ENCODE measurements at places on chromosomes 7 and 10.

DNA sequence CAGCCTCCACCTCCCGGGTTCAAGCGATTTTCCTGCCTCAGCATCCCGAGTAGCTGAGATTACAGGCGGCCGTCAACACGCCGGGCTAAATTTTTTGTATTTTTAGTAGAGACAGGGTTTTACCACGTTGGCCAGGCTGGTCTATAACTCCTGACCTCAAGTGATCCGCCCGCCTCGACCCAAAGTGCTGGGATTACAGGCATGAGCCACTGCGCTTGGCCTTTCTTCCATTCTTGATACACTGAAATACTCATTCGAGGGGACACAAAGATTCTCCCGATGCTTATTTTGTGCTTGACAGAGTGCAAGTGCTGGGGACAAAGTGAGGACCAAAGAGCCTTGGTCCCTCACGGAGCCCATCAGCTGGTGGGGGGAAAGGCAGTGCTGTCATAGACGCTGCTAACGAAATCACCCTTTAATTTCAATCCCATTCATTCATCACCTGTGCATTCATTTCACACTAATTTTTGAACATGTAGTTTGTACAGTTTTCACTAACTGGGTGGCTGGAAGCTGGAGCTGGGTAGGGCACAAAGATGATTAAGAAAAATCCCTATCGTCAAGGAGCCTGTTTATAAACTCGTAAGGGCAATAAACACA is 621 bp upstream of the FAM133B start:
- peak; percentile 18 for DNase-seq

DNA sequence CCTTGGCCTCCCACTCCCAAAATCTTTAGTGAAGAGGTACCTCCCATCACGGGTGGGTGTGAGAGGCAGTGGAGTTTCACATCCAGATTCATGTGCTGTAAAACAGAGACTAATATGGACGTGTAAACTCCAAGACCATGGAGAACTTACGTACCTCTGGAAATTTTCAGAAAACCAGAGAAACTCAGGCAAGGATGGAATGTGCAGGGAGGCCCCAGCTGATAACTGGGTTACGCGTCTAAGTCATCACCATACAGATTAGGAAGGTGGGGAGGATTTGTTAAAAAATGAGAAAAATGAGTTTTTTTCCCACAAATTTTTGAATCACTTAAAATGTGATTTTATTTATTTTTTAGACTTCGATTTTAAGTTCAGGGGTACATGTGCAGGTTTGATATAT is 16.3 kb upstream of the STN1 start:
- no peak for DNase-seq

- no peak for DNase-seq
Observed at GRCh38 chr7:36642010-36642409, 82.3 kb downstream of the AOAH start.

DNA sequence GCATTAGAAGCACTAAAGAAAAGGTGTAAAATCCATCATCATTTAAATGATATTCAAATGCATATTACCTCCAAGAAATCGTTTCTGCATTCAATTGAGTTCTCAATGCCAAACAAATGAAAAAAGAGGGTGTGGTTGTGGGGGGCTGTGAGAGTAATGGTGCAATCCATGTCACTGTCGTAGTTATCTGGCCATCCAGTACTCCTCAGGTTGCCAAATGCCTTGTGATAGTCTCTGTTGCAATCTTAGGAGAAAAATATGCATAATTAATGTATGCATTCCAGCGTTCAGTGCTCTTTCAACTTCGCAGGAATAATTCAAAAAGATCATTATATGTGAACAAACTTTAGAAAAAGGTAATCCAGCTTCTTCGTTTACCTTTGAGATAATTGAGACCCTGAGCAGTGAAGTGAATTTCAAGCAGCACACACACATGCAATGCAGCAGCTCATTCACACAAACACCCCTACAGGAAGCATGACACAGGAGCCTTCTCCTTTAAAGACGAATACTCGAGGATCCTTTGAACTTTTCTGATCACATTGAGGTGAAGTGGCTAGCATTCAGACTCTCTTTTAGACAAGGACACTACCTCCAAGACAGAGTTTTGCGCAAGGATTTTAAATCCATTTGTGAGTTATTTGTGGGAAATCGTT is 73.4 kb downstream of the OR13A1 start:
- no peak for DNase-seq

DNA sequence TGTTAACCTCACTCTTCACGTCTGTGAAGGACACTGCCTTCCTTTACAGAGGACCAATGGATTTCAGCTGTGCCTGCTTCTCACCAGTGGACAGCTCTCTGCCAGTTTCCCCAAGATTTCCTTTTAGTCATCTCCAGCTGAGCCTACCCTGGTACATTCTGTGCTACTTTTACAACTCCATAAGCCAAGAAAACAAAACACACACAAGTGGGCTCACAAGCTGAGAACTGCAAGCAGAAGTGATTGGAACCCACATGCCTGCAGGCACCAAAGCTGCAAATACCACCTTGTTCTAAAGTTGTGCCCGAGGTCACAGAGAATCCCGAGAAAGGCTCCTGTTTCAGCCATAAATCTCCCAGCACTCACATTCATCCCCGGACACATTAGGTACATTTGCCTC is 636.8 kb downstream of the PHTF2 start:
- DNase-seq, result peak; percentile 78

DNA sequence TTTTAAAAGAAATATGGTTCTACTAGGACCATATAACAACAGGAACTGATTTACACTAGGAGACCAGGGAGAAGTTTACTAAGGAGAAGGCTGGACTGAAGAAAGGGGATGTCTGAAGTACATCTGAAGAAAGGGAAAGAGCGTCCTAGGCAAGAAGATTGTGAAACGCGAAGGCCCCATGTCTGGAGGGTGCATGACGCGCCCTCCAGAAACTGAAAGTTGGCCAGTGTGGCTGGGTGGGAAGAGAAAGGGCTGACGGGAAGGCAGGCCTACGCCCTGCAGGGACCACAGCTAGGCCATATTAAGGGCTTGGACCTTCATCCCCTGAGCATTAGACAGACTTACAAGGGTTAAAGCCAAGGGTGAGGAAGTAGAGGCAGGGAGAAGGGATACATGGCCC is 158.0 kb downstream of the TRIL start:
- DNase-seq, result no peak

DNA sequence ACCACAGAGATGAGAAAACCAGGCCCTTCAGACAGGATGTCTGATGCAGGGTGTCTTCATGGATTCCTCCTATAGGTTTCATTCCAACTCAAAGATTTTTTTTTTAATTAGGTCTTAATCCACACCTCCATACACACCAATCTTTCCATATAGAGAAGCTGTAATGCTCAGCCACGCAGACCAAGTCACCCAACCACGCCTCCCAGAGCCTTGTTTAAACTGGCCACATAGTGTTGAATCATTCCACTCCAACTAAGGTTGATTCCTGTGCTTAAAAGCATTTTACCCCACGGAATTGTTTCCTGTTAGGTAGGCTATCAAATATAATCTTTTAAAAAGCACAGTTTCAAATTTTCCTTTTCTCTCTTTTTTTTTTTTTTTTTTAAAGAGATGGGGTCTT is 153.6 kb downstream of the TYW1B start:
- no peak for DNase-seq

GRCh38 chr7:36597090-36597773 is 127.1 kb downstream of the AOAH start:
- DNase-seq, result no peak

DNA sequence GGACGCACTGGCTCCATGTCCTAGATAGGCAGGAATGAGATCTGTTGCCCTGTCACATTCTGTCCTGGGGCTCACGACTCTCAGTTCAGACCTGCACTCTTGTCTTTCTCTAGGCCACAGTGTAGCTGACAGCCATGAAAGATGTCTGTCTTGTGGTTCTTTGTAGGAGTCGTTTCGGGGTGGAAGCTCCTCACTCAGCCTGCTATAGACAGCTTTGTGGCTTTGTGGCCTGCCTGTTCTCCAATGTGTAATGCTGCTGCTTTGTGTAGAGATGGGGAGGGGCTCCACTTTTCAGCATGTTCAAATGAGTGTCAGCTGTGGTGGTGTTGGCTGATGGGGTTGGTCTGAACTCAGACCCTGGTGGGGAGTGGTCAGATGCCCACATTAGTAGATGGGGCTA is 410.7 kb downstream of the ACTR3B start:
- DNase-seq, result no peak

- DNase-seq, result no peak
Observed at GRCh38 chr10:132974249-132974796, 32.0 kb upstream of the CFAP46 start.

- no peak for DNase-seq
Observed at GRCh38 chr7:121940918-121941317, 68.0 kb downstream of the PTPRZ1 start.

DNA sequence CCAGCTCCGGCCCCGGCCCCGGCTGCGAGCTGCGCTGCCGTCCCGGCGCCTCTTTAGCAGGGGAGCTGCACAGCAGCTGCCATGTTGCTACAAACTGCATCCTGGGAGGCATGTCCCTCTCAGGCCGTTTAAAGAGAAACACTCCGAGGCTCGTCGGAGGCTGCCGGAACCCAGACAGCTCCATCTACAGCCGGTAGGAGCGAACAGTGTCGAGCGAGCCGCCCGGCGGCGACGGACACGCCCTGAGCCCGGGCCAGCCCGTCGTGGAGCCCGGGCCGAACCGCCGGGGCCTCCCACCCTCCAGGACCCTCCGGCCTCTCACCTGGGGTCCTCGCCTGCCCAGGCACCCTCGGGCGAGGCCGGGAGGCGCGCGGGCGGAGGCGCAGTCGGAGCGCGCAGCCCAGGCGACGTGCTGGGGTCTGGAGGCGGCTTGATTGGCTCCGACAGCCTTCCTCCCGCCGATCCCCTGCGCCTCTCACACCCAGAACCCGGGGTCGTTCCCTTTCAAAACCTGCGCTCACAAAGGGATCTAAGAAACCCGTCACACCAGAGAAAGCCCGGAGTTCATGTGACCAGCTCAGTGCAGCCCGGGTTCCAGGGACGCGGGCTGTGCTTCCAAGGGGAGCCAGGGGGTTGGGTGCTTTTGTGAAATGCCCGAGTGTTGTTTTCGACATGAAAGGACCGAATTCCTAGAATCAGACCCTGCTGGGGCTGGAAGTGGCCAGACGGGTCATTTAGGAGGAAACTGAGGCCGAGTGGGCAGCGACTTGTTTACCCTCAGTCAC is at the start of gene ZNF777:
TSS of gene ZNF777 (minus strand) at position 570 of the 785 bp plus-strand sequence. CDS start 5,040 bp downstream, outside the sequence.
- DNase-seq, result peak; percentile 89

GRCh38 chr7:15159261-15159660 is 256.7 kb upstream of the DGKB start:
- no peak for DNase-seq

DNA sequence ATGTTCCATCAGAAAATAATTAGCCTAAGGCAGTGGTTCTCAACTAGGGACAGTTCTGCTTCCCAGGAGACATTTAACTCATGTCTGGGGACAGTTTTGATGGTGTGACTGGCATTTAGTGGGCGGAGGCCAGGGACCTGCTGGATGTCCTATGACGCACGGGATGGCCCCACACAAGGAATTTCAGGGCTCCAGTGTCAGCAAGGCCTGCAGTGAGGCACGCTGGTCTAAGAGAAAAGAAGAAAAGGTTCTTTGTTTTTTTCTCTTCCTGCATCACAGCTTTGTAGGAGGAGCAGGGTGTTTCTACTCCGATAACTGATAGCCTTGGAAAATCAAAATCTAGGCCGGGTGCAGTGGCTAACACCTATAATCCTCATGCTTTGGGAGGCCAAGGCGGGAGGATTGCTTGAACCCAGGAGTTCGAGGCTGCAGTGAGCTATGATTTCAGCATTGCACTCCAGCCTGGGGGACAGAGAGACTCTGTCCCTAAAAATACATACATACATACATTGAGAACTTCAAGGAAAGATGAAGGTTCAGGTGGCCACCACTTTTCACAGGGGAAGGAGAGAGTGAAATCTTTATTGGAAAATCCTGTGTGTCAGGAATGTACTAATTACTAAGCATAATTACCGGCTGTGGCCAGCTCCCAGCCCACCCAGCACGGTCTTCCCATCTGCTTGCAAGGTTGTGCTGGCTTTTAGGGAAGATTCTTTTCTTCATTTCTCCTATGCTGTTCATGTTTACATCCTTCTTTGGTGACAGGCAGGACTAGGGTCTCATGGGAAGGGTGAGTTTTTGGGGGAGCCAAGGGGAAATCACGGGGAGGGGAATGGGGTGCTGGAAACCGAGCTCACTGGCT is 150.4 kb downstream of the ACTR3B start:
- peak; percentile 85 for DNase-seq

DNA sequence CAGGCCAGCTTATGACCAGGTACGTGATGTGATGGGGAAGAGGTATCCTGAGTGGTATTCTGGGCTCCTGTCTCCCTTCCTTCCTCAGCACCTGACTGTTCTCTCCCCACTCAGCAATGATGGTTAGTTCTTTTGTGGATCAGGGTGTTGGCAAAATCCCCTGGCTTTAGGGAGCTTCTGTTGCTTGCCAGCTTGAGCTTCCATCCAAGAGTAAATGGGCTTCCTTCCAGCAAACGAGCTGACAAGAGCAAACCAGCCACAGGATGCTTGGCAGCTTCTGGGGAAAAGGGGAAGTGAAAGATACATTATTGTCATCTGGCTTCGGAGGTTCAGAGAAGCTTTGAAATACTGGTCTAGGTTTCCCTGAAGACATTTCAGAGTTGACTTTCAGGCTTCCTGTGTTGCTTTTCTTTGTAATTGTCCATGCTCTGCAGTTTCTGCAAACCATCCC is 5.2 kb downstream of the DUSP5 start:
- no peak for DNase-seq

DNA sequence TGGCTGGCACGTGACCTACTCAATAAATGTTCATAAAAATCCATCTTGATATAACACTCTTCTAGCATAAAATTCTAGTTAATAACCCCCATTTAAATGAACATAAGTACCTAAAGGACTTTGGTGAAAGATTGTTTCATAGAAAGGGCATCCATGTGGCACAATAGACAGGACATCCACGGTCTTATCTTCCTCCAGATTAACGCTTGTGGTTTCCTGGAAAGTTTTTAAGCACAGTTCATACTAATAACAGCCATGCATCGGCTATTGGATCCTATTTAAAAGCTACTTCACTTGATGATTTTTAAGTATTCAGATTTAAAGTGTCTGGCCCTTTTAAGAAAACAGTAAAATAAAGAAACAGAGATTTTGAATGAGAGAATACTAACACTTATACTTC is 288.3 kb downstream of the AHR start:
- no peak for DNase-seq

DNA sequence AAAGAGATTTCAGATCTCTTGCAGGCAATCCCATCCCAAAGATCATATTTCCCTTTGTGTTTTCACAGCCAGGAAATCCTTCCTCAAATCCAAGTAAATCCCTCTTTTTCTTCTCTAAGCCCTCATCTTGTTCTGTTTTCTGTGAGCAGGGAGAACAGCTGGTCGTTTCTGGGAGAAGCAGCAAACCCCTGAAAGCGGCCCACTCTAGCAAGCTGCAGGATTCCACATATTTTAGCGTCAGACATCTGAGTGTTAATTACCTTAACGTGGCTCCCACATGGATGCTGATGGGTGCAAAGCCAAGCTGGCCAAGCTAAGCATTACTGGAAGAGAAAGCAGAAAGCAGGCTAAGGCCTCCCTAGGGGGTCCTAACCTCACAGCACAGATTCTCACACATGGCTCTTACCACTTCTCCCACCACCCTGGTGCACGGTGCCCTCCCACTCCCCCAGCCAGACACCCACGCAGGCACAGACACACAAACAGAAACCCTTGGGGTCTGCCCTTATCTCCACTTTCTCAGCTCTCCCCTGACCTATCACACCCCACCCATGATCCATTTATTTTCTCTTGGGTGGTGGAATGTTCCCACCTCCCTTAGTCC is 551.0 kb upstream of the AUTS2 start:
- no peak for DNase-seq

GRCh38 chr10:93454146-93454545 is 28.0 kb downstream of the MYOF start:
- no peak for DNase-seq

Data from NCI-H69 (cell line).